ENCODE measurements at places on chromosomes 2 and 18. TPM values are rescaled to one million over a fixed set of nuclear protein-coding genes. Genes with fewer than 3 reads are reported as not detected.

The GDF7 gene
- 17.2 TPM for total RNA-seq

The ANKRD30BL gene
- total RNA-seq, result not detected

The PSMA8 gene
- total RNA-seq, result not detected

The CCDC141 gene
- 1.5 TPM for total RNA-seq

All from dermis microvascular lymphatic vessel endothelial cell (primary cell).